ENCODE measurements at places on chromosomes 3 and 15.

GRCh38 chr3:37386627-37387230 lies 212.3 kb upstream of the LRRFIP2 start:
- no peak for DNase-seq

- no peak for DNase-seq
These were observed 39.5 kb downstream of the ALDH1A2 start for GRCh38 chr15:58026051-58026450.

- peak; percentile 74 for DNase-seq
These were observed 1.1 kb downstream of the TKT start for GRCh38 chr3:53254509-53255422.

GRCh38 chr3:172606021-172606420 lies 82.8 kb upstream of the TNFSF10 start:
- no peak for DNase-seq

DNA sequence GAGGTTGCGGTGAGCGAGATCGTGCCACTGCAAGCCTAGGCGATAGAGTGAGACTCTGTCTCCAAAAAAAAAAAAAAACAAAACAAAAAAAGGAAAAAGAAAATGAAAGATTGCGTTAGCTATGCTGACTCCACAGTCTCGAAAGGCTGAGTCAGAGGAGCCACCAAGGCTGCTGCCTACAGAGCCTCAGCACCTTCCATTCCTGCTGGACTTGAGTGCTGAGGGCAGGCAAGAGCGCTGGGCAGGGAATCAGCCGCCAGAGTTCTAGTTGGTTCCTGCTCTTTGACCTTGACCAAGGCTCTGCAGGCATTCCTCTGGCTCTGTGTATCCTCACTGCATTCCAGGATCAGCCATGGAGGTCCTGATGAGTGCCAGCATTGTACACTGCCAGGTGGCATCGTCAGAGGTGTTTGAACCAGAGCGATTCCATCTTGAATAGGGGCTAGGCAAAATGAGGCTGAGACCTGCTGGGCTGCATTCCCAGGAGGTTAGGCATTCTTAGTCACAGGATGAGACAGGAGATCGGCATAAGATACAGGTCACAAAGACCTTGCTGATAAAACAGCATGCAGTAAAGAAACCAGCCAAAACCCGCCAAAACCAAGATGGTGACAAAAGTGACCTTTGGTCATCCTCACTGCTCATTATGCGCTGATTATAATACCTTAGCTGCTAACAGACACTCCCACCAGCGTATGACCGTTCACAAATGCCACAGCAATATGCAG lies 5.9 kb downstream of the MESP2 start:
- peak; percentile 60 for DNase-seq

- no peak for DNase-seq
These were observed 13.4 kb downstream of the APBA2 start for GRCh38 chr15:28899061-28899738.

DNA sequence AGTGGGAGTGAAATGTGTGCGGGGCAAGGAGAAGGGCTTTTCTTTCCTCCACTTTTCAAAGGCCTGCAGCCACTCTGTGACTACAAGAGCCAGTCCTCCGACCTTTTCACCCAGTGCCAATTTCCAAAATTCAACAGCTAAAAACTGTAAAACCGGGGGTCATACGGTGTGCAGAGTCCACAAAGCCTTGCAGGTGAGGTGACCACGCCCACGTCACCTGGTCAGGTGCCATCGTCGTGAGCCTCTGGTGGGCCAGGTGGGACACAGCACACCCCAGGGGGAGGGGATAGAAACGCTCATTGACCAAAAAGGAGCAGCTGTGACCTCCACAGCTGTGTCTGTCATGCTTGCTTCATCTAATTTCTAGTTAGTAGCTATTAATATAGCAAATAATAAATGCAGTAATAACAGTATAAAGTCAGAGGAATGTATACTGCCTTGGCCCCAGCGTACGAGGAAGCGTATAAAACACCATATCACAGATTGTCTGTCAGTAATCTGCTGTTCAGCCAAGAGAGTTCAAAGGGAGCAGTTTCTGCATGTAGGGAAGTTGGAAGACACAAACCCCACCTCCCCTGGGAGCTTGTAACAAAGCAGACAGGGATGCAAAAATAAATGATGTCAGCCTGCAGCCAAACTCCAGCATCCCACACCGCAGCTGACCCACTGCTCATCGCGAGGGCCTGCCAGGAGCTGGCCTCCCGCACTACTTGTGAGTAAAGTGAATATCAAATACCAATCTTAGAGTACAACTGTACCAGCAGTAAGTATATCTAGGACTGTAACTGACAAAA lies 86.7 kb downstream of the VGLL4 start:
- peak; percentile 91 for DNase-seq

DNA sequence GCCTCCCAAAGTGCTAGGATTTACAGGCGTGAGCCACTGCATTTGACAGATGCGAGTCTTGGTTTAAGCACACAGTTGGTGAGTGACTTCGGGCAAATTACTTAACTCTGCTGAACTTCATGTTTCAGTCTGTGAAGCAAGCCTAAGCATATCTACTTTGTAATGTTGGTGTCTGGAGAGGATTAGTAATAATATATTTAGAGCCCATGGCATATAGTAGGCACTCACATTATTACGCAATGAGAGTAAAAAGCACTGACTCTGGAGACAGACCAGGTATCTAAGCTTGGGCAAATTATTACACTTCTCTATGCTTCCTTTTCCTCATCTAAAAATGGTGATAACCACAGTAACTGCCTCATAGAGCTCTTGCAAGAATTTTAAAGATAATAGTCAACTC lies 208.7 kb upstream of the P2RY1 start:
- no peak for DNase-seq

- peak; percentile 79 for DNase-seq
These were observed 19.0 kb downstream of the ACAA1 start for GRCh38 chr3:38117748-38118420.

DNA sequence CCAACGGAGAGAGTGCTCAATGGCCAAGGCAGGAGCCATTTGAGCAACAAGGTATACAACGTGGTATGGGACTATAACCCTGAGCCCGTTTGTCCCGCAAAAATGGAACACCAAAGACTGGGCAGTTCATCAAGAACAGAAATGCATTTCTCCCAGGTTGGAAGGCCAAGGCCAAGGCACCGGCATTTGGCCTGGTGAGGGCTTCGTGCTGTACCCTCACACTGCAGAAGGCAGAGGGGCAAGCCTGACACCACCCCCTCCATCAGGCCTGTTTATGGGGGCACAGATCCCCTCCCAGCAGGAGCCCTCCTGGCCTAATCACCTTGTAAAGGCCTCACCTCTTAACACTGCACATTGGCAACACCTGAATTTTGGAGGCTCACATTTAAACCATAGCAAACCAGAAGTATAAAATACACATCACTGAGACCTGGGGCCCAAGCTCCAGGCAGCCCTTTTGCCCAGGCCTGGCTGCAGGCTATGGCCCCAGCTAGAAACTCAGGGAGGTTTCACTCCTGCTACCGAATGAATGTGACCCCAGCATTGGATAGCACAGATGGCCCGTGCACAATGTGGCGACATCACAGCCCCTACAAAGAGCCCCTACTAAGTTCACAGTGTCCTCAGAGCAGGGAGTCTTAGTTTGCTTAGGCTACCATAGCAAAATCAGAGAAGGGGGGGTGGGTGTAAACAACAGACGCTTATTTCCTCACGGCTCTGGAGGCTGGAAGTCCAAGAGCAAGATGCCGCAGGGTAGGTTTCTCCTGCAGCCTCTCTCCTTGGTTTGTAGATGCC lies 47.1 kb downstream of the KLF15 start:
- no peak for DNase-seq

DNA sequence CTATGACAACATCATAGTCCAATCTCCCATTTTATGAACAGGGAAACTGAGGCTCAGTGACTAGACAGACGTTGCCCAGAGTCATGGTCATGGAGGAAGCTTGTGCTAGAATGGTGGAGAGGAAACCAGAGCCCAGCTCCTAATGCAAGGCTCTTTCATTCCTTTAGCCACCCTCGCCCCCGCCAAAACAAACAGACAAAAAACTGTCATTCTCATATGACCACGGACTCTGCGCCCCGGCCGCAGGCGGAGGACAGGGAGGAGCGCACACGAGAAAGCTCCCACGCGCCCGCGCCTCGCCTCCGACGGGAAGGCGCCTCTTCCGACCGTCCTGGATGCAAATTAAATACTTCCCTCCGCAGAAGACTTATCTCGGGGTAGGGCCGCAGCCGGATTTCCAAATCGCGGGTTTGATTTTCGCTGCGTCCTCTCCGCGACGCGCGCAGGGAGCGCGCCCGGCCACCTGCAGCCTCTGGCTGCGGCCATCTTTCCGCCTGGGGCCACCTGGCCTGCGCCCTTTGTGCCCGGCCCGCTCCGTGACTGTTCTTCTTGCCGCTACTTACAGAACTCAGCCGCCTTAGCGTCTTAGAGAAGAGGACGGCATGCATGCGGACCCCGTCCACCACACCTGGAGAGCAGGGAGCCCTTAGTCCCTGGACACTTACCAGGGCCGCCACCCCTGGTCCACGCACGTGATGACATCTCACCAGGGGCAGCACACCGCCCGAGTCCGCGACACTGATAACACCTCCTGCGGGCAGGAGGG lies 670 bp upstream of the ATP13A3 start:
- DNase-seq = peak; percentile 42

DNA sequence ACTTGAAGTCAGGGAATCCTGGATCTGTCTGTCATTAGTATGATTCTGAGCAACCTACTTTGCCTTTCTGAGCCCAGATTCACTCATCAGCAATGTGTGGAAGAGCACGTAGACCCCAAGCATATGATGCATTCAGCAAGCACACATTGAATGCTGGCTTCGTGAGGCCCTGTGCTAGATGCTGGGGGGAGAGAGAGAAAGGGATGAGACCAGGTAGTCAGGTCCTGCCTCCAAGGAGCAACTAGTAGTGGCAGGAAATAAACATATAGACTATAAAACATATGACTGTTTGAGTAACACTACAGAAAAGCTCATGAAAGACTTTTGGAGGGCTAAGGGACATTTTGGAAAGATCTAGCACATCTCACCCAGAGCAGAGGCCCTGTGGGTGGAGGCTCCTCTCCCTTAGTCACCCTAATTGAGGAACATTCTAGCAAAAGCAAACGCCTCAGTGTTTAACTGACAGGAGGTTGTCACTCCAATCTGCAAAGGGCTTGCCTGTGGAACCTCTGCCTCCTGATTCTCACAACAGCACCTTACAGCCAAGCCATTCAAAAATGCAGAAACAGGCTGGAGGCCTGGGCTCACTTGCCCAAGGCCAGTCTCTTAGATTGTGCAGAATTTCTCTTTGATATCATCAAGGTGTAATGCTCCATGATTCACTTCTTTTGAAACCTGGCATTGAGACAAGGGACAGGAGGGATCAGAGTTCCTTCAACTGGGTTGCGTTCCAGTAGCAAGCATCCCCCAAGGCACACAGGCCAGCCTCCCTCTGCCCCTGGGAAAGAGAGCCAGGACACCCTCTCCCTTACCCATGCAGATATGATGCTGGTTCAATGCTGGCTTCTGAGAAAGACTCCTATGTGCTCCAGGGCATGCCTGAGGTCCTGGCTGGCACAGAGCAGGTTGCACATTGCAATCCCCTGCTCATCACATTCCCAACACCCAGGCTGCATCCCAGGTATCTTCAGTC lies 26.1 kb downstream of the STARD5 start:
- DNase-seq = no peak

- peak; percentile 26 for DNase-seq
These were observed 107.1 kb downstream of the ATG7 start for GRCh38 chr3:11379238-11379823.

GRCh38 chr3:14688525-14688924 lies 13.6 kb downstream of the C3orf20 start:
- no peak for DNase-seq

DNA sequence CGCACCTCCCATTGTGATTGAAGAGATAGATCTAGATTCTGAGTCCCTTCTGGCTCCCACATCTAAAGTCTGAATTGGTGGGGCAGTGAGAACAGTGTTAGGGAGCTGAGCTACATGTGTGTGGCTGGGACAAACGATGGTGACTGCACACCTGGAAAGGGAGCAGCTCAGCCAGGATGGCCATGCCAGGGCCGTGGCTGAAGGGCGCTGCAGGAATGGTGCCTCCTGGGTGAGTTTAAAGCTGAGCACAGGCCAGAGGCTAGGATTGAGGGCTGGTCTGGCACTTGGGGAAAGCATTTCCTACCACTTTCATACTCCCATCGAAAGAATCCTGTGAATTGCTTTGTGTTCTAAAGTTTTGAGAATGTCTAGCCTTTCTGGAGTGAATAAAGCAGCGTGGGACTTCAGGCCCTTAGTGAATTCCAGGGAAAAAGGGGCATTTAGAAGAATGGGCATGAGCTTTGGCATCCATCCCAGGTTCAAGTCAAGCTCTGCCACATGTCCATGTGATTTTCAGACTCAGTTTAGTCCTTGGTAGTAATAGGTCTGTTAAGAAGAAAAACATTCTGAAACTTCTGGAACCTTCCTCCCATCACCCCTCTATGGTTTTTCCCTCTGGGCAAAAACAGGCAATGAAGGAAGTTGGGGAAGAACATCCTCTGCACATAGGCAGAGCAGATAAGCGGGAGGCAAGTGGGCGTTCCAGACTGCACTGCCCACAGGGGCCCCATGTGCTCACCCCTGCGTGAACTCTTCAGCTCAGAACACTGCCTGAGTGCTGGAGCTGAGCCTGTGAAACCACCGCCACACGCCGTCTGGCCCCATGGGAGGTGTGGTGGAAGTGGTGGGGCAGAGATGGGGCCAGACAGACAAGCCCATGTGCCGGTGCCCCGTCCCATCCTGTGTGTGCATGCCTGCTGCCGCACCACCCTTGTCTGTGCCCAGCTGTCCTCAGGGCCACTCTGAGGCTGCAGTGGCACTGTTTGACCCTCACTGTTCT lies 12.9 kb upstream of the CPNE9 start:
- no peak for DNase-seq

DNA sequence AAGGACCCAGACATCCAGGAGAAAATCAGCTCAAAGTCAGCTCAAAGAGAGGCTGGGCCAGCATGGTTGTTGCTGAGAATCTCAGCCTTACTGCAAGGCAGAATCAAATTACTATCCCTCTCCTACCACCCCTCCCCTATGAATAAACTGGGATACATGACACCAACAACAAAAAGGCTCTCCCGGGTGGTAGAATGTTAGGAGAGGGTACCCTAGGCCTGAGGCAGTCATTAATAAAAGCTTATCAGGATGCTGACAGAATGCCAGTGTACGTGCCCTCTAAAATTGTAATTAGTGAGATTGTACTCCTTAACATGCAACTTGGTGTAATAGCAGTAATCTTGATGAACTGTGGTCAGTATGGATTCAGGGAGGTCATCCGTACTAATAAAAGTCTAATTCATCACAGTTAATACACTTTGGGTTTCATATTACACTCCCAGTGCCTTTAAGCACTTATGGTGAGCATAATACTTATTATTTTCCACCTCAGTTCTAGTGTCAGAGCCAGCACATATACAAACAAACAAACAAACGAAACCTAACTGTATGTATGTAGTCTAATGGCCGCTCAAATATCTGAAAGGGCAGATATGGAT lies 76.5 kb downstream of the B3GALNT1 start:
- no peak for DNase-seq

- DNase-seq = no peak
These were observed 275.4 kb downstream of the FOXP1 start for GRCh38 chr3:71307991-71308697.

GRCh38 chr15:74725225-74725774 lies at the start of gene CYP1A1:
TSS of gene CYP1A1 (minus strand) at chr15:74725528. CDS start at chr15:74723097, 2,431 bp downstream.
- DNase-seq = no peak

GRCh38 chr3:183493296-183494045 lies 62.0 kb downstream of the KLHL6 start:
- no peak for DNase-seq

Data from hepatic stellate cell (primary cell).